Stimulated activated CD4-positive, alpha-beta T cell treated with anti-CD3 and anti-CD28 coated beads, Interleukin-1b, Interleukin-23, amount 100 ng/mL, for 1 hour (primary cell): ENCODE measurements at places on chromosomes 13 and 19.

DNA sequence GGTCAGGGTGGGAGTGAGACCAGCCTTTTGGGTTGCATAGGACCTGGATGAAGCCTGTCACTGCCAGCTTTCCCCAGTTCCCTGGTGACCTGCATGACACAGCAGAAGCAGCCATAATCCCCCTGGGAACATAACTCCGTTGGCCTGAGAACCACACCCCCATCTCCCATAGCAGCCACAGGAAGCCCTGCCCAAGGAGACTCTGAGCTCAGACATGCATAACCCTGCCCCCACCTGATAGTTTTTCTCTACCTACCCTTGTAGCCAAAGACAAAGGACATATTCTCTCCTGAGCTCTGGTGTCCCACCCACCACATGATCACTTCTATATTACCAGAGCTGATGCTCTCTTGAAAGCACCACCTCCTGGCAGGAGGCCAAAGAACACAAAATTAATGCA lies 413.5 kb upstream of the HTR2A start:
- no peak for DNase-seq

DNA sequence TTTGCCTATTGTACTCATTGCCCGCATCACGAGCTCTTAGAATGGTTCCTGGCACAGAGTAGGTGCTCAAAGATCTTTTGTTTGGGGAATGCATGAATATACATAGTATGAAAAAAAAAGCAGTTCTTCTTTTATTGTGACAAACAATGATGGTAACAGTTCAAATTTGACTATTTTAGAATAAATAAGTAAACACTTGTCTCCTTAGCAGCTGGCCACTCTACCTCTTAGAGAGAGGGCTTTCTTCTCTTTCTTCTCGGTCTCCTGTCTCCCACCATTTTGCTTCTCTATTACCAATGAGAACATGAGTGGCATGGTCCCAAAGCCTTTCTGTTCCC lies 639 bp upstream of the SLAIN1 start:
- DNase-seq: no peak

DNA sequence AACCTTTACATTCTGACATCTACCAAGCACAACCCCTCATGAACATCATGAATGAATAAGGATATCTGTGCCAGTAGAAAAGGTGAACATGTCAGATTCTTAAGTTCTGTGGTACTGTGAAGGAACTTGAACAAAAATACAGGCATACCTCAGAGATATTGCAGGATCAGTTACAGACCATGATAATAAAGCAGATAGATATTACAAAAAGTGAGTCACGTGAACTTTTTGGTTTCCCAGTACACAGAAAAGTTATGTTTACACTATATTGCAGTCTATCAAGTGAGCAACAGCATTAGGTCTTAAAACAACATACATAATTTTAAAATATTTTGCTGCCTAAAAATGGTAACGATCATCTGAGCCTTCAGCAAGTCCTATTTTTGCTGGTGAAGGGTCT lies 101.2 kb downstream of the DIAPH3 start:
- no peak for DNase-seq

DNA sequence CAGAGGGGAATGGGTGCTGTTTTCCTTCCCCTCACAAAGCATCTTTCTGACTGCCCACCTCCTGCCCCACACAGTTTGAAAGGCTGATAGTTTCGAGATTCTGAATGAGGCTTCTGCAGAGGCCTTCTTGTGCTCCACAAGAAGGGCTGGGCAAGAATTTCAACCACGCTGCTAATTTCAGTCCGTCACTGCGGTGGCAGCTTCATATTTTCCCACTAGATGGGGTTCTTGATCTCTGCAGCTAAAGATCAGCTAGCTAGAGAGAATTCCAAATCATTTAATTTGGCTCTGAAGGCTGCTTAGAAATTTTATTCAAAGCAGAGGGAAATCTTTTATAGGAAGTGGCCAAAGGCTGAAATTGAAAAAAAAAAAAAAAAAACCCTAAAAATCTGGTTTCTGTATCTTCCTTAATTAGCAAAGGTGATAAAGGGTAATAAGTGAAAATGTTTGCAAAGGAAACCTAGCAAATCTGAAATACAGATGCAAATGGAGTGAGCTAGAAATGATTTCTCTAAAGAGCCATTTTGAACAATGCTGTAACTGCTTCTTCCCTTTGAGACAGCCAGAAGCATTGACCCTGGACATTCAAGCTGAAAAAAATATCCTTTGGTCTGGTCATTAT lies 38.0 kb upstream of the C13orf42 start:
- no peak for DNase-seq

DNA sequence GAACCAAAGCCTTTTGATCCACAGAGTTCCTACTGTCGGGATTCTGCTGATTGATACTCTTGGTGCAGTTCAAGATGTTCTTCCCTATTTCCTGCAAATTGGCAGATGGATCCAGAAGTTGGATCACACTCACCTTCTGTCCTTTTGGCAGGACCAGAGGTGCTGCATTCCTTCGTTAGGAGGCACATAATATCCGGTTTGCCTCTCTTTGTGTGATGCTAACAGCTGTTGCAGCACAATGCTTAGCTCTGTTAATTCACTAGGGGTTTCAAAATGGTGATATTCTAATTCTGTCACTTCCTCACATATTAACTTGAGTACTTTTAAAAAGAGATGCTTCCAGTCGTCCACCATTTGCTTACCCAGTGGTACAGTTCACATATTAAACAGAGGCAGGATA lies 15.2 kb upstream of the CHST8 start:
- no peak for DNase-seq

DNA sequence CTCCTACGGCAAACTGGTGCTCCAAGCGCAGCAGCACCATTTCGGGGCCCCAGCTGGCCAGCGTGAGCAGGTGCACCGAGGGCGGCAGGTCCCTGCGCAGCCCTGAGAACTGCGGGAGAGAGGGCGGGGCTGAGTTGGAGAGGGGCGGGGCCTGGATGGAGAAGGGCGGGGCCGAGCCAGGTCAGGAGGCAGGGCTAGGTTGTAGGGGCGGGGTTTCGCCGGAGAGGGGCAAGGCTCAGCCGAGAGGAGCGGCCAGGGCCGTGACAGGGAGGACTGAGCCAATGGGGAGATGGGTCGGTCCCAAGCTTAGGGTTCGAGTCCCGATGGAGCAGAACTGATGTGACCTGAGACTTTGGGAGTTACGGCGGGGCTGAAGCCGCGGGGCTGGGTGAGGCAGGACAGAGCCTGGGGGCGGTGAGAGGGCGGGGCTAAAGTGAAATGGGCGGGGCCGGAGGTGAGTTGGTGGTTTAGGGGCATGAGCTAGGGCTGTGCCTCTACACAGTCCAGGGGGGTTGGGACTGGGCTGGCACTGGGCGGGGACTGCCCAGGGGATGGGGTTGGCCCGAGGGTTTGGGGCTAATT lies 19.0 kb downstream of the MAN2B1 start:
- DNase-seq: no peak
